LoVo (cell line): ENCODE measurements at places on chromosomes 6 and 20.

DNA sequence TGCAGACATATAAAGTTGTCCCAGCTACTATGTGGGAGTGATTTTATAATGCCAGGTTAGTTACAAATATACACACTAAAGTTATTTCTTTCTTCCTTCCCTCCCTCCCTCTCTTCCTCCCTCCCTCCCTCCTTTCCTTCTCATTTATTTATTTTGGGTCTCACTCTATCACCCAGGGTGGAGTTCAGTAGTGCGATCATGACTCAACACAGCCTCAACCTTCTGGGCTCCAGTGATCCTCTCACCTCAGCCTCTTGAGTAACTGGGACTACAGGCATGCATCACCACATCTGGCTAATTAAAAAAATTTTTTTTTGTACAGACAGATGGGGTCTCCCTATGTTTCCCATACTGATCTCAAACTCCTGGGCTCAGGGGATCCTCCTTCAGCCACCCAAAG lies 59.2 kb downstream of the PHF20 start:
- no peak for DNase-seq

- DNase-seq: no peak
Observed at GRCh38 chr6:53544217-53544469, 758 bp downstream of the GCLC start.

DNA sequence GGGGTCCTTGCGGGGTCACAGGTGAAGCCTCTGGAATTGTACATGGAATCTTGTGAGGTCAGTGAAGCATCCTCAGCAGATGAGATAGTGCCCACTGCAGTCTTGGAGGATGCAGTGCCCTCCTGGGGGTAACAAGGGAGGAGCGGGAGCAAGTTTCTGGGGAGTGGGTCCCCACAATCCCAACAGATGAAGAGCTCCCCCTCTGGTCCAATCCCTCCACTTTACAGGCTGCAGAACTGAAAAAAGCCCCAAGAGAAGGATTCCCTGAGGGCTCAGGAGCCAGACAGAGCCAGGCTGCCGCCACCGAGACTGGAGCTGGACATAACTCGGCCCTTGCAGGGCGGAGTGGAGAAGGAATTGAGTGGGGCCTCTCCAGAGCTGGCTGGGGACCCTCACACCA lies 52.4 kb downstream of the TTI1 start:
- no peak for DNase-seq

GRCh38 chr20:18694071-18694470 lies 106.2 kb downstream of the DTD1 start:
- no peak for DNase-seq

GRCh38 chr6:139699335-139699734 lies 324.9 kb upstream of the CITED2 start:
- DNase-seq: no peak
